ENCODE measurements at places on chromosomes 3 and 15.

DNA sequence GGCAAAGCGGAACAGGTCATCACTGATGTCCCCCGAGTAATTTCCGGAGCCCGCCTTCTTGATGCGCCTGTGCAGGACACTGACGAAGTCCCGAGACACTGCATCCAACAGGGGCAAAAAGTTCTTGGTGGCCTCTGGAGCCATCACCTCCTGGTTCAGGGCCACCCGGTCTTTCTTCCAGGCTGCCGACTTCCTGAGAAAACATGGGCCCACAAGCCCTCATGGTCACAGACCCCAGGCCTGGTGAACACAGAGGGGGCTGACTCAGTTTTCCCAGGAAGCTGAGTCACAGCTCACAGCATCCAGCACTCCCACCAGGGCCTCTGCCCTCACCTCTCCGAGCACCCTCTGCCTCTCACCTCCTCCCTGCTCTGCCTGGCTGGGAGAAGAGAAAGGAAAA, 22.4 kb downstream of the CYP11A1 start:
- DNase-seq: no peak

GRCh38 chr3:89449086-89449485, 341.7 kb downstream of the EPHA3 start:
- no peak for DNase-seq

GRCh38 chr15:82540055-82540983, at the start of gene RPS17:
TSS of gene RPS17 (minus strand) at chr15:82540457. CDS start at chr15:82540428, 29 bp downstream.
- DNase-seq: no peak

- DNase-seq: no peak
These were observed 736.0 kb upstream of the NR2F2 start for GRCh38 chr15:95594496-95594895.

- no peak for DNase-seq
These were observed 28.7 kb downstream of the ATRIP start for GRCh38 chr3:48475188-48475587.

DNA sequence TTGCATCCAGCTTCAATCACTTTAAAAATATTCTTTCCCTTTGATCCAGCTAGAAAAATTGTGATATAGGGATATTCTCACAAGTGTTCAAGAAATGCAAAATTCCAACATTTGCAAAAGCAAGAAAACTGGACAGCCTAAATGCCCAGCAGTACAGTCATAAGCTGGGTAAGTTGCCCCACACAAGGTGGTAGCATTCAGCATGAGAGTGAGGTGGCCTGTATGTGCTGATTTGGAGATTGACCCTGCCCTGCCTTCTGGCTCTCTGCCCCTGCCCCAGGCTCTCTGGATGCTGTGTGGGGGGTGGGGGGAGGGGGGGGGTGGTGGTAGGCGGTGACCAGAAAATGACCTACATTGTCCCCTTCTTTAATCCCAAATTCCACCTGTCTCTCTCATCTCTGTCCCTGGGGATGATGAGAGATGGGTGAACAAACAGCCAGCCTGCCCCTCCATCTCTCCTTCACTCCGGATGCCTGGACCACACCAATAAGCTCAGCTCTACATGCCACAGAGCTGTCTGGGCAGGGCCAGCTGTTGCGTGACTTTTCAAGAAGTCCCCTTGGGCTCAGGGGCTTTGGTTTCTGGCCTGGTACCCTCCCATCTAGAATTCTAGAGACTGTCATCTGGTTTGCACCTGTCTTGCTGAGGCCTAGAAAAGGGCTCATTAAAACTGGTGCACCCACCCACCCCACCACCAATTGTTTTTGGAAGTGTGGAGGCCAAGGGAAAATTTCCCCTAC, 42.2 kb downstream of the SLC28A1 start:
- DNase-seq: no peak

DNA sequence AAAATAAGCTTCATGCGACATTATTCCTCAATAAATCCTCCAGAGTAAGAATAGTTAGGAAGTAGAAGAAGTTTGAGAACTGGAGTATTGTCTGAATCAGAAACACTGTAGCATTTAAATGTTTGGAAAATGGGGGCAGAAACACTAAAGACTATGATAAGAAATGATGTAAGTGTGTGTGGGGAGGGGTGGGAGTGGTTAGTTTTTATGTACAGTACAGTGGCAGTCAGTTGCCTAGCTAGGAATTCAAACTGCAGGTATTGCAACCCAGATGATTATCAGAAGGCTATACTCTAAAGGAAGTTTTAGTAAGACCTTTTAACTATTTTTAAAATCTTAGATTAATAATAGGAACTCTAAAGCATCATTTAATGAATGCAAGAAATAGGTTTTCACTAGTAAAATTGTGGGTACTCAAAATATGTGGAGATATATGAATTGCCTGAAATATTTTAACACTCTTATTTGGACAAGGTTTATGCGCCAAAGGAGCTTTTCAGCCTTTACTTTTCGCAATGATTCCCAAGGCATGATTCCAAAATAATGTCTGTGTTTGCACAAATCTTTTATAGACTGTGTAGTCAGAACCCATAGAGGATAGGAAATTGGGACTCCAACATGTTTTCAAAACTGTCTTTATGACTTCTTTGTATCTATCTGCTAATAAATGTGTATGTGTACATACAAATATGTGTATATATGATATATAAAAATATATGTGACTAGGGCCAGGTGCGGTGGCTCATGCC, 8.0 kb upstream of the CCDC50 start:
- DNase-seq: no peak

- no peak for DNase-seq
These were observed 344.6 kb upstream of the DCBLD2 start for GRCh38 chr3:99246010-99246654.

- DNase-seq: no peak
These were observed 2.6 kb downstream of the LIMD1 start for GRCh38 chr3:45597171-45597570.

DNA sequence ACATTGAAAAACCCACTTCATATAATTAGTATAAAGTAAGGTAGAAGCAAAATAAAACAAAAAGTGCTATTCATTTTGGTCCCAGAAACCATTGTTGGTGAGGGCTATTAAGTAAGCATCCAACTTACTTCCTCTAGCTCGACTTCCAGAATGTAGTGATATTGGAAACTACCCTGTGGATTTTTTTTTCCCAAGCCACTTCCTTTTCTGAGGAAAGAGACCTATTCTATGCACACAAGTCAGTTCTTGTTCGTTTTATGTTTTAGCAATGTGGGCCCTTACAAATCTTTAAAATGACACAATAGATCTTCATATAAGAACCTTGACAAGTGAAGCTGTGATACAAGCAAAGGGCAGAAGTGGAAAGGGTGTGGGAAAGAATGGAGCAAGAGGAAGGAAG, 402.0 kb upstream of the TBL1XR1 start:
- no peak for DNase-seq

- no peak for DNase-seq
These were observed 398.1 kb downstream of the OCA2 start for GRCh38 chr15:27701014-27701413.

DNA sequence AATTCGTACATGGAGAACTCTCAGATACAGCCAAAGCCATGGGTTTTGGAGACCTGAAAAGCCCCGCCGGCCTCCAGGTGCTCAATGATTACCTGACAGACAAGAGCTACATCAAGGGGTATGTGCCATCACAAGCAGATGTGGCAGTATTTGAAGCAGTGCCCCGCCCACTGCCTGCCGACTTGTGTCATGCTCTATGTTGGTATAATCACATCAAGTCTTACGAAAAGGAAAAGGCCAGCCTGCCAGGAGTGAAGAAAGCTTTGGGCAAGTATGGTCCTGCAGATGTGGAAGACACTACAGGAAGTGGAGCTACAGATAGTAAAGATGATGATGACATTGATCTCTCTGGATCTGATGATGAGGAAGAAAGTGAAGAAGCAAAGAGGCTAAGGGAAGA, 23.5 kb downstream of the MYO5A start:
- DNase-seq: no peak
